ENCODE measurements at places on chromosomes 6 and 20.

- no peak for DNase-seq
These were observed 65.4 kb downstream of the GPR6 start for GRCh38 chr6:110043366-110043994.

- DNase-seq: no peak
These were observed 127.7 kb downstream of the BFSP1 start for GRCh38 chr20:17403461-17403860.

DNA sequence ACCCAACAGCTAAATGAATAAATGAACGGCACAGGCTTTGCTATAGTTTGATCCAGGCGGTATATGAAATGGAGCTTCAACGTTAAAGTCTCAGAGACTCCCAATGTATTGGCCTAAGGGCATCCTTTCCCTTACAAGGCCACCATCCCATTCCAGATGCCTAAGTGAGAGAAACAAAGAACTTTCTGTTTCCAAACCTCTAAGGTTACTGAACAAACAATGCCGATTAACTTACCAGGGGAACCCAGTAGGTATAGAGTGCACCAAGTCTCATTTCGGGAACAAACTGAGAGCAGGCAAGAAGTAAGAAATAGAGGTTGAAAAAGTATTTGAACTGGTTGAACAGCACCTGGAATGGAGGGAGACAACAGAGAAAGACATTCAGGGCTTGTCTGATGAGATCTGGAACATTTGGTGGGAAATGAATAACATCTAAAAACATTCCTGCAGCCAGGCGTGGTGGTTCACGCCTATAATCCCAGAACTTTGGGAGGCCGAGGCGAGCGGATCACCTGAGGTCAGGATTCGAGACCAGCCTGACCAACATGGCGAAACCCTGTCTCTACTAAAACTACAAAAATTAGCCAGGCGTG, 42.5 kb downstream of the ATP9A start:
- no peak for DNase-seq

DNA sequence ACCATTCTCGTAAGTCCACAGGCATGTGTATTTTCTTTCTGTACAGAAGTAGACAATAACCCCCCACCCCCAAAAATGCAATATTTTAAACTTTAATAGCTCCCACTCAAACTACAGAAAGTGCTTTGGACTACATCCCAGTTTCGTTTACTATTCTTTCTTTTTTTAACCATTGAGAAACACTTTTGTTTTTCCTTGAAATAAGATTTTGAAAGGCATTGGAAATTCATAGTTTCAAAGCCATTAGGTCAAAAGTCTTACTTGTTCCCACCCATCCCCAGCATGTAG, 140.0 kb downstream of the KIF16B start:
- no peak for DNase-seq

- no peak for DNase-seq
These were observed 13.2 kb upstream of the GPR6 start for GRCh38 chr6:109964949-109965348.

DNA sequence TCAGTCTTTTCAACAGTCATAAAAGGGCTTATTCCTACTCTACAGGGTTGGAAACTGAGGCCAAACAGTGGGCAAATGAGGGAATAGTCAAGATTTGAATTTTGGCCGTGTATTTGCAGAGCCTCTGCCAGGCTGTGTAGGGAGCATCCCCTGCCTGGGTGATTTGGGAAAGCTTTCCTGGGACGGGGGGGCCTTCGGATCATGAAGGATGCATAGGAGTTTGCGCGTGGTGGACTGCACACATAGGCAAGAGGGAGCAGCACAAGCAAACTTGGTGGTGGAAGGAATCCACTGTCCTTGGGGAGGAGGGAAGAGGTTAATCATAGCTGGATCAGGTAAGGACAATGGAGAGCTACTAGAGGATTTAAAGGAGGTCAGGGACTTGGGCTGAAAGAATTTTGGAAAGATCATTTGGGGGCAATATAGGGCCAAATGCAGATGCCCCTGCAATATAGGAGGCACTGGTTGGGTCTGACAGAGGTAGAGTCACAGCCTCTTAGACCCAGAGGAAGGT, 2.5 kb downstream of the PTPRA start:
- DNase-seq: no peak
